Activated naive CD8-positive, alpha-beta T cell treated with anti-CD3 and anti-CD28 coated beads for 36 hours (primary cell): ENCODE measurements at places on chromosomes 16 and 17. TPM values are rescaled to one million over a fixed set of nuclear protein-coding genes. Genes with fewer than 3 reads are reported as not detected.

MYOCD gene
- not detected for total RNA-seq

ZNF18 gene
- 8.1 TPM for total RNA-seq

DNA sequence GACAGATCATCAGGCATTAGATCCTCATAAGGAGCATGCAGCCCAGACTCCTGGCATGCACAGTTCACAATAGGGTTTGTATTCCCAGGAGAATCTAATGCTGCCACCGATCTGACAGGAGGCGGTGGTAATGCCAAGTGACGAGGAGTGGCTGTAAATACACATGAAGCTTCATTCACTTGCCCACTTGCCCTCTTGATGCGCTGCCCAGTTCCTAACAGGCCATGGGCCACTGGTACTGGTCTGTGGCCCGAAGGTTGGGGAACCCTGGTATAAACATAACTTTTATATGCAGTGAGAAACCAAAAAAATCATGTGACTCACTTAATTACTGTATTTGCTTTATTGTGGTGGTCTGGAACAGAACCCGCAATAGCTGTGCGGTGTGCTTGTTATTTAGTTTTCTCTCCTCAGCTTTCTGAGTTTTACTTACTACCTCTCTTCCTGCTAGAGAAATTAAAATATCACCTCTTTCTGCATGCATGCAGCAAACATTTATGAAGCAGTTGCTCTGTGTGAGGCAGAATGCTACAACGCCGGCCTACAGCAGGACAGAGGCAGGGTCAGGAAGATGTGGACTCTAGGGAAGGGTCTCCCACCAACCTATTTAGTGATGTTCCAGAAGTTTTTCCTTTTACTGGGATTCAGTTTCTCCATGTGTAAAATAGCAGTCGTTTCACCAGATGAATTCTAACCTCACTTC lies 151.3 kb downstream of the MAF start:
- H3K27ac ChIP-seq, result no peak overlapping the region
- DNase-seq, result no peak
- H3K4me1 ChIP-seq, result no peaks in the 10 kb centered on the region
- H3K27me3 ChIP-seq, result peaks cover 8% of the 10 kb centered on the region
- no peaks in the 10 kb centered on the region for H3K36me3 ChIP-seq

DNA sequence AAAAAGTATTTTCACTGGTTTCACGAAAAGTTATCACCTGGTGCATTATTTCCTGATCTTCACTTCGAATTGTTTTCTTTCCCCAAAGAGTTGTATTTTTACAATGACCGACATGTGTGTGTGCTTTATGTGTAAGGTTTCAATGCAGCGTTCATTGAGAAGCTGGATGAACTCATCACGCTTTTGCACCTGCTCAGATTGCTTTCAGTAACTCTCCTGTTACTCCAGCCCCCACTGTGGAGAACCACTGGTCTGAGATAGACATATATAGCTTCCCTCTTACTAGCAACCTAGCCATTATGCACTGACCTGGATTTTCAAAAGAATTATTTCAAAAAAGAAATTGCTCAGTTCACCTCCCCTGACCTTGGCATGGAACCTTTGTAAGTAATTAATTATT lies 178.3 kb upstream of the CHMP6 start:
- peaks cover 35% of the 10 kb centered on the region for H3K36me3 ChIP-seq
- H3K4me3 ChIP-seq, result no peak overlapping the region
- H3K27ac ChIP-seq, result no peak overlapping the region
- no peak for DNase-seq
- H3K4me1 ChIP-seq, result peaks cover 30% of the 10 kb centered on the region

TNFRSF17 gene
- total RNA-seq, result not detected

GRCh38 chr16:87583453-87584131 lies 18.7 kb upstream of the JPH3 start:
- H3K27me3 ChIP-seq, result peaks cover 76% of the 10 kb centered on the region
- no peaks in the 10 kb centered on the region for H3K36me3 ChIP-seq
- no peak overlapping the region for H3K27ac ChIP-seq

GRCh38 chr16:66874079-66874775 lies 6.1 kb upstream of the PDP2 start:
- peaks cover 46% of the 10 kb centered on the region for H3K4me1 ChIP-seq
- H3K36me3 ChIP-seq, result peaks cover 16% of the 10 kb centered on the region
- H3K27ac ChIP-seq, result peak overlapping the region; percentile 86

- H3K4me1 ChIP-seq, result peaks cover 2% of the 10 kb centered on the region
- H3K27me3 ChIP-seq, result no peaks in the 10 kb centered on the region
- no peak overlapping the region for H3K27ac ChIP-seq
- no peak overlapping the region for H3K4me3 ChIP-seq
Measured at GRCh38 chr17:27782791-27783206, 17.5 kb downstream of the NOS2 start.

- H3K4me3 ChIP-seq, result peak overlapping the region; percentile 73
- peaks cover 44% of the 10 kb centered on the region for H3K27me3 ChIP-seq
- no peak overlapping the region for H3K27ac ChIP-seq
- H3K36me3 ChIP-seq, result no peaks in the 10 kb centered on the region
- DNase-seq, result peak; percentile 49
Measured at GRCh38 chr17:48011405-48012150, 26.0 kb downstream of the COPZ2 start.

- no peak overlapping the region for H3K4me3 ChIP-seq
- peaks cover 11% of the 10 kb centered on the region for H3K4me1 ChIP-seq
- H3K36me3 ChIP-seq, result peaks cover 2% of the 10 kb centered on the region
Measured at GRCh38 chr16:19115148-19116021, 1.6 kb downstream of the ITPRIPL2 start.

ZNF385C gene
- 0.92 TPM for total RNA-seq

- H3K27ac ChIP-seq, result no peak overlapping the region
- no peak overlapping the region for H3K4me3 ChIP-seq
- no peak for DNase-seq
Measured at GRCh38 chr17:39194089-39194984, 3.1 kb downstream of the CACNB1 start.

GRCh38 chr17:17684906-17685774 lies 3.9 kb downstream of the RAI1 start:
- H3K4me1 ChIP-seq, result peaks cover 47% of the 10 kb centered on the region
- peak overlapping the region; percentile 3 for H3K27ac ChIP-seq
- DNase-seq, result no peak

- H3K4me3 ChIP-seq, result no peak overlapping the region
- peaks cover 20% of the 10 kb centered on the region for H3K27me3 ChIP-seq
- no peak for DNase-seq
- H3K27ac ChIP-seq, result no peak overlapping the region
Measured at GRCh38 chr17:64775701-64776570, 113.8 kb upstream of the SMURF2 start.

- no peak overlapping the region for H3K27ac ChIP-seq
- no peaks in the 10 kb centered on the region for H3K36me3 ChIP-seq
- peaks cover 33% of the 10 kb centered on the region for H3K27me3 ChIP-seq
- H3K4me1 ChIP-seq, result no peaks in the 10 kb centered on the region
Measured at GRCh38 chr16:24504472-24505345, 34.7 kb upstream of the RBBP6 start.

GRCh38 chr16:30894540-30895368 lies 877 bp upstream of the BCL7C start:
- no peaks in the 10 kb centered on the region for H3K27me3 ChIP-seq
- H3K4me3 ChIP-seq, result peak overlapping the region; percentile 73
- H3K4me1 ChIP-seq, result peaks cover 33% of the 10 kb centered on the region
- peaks cover 1% of the 10 kb centered on the region for H3K36me3 ChIP-seq
- DNase-seq, result no peak

DNA sequence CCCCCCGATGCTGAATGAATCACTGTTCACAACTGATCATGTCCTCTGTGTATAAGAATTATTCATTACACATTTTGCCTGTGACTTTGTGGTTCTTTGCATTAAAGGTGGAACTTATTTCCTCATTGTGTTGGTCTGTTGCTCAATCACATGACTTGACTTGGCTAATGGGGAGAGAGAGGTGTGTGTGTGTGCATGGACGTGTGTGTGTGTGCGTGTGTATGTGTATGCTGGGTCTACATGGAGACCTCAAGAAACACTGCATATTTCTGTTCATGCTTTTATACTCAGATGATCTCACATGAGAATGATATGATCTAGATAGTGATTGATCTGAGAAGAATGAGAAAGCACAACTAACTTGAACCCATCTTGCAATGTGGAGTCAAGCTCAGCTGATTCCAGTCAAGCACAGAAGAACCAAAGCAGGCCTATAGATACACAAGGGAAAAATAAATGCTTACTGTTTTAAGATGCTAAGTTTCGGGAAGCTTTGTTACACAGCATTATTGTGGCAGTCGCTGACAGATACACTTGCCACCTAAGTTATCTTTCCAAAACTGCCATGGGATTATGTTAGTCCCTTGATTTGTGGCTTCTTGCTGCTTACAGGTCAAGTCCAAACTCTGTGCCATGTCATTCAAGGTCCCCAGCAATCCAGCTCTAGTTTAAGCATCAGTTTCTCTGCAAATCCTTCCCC lies 167.9 kb upstream of the ZFHX3 start:
- no peak for DNase-seq
- H3K27ac ChIP-seq, result no peak overlapping the region
- no peaks in the 10 kb centered on the region for H3K36me3 ChIP-seq
- no peak overlapping the region for H3K4me3 ChIP-seq

MYCBPAP gene
- total RNA-seq, result 1.1 TPM

DNA sequence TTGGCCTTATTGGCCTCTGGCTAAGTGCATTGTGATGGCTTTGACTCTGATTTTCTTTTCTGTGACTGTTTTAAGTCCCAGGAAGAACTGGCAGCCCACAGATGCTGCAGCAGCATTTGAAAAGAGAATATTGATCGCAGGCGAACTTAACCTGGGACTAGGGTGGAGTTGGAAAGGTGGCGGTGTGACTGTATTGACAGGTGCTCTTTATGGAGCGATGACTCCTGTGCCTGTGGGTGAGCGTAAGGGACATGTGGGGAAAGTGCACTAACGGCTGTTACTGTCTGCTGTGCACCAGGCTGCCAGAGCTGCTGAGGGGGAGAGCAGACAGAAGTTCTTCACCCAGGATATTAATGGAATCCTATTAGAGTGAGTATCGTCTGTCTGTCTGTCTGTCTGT lies 21.3 kb downstream of the UBN1 start:
- H3K27me3 ChIP-seq, result no peaks in the 10 kb centered on the region
- H3K4me3 ChIP-seq, result no peak overlapping the region
- peaks cover 4% of the 10 kb centered on the region for H3K4me1 ChIP-seq
- H3K27ac ChIP-seq, result no peak overlapping the region
- no peak for DNase-seq

DNA sequence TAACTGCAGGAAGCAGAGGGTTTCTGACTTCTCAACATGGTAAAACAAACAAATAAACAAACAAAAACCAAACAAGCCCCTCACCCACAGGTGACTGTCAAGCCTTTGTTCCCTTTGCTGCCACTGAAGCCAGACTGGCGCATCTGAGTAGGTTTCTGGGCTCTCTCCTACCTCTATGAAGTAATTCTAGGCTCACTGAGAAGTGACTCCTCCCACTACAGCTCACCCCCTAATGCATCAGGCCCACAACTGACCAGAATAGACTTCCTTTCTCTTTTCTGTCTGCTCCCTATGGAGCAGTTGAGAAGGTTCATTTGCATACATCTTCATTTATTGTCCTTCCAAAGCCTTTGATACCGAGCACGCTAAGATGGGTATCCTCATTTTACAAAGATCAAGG lies 77.0 kb upstream of the CCL2 start:
- H3K27me3 ChIP-seq, result peaks cover 13% of the 10 kb centered on the region
- H3K4me1 ChIP-seq, result no peaks in the 10 kb centered on the region
- DNase-seq, result no peak
- H3K36me3 ChIP-seq, result no peaks in the 10 kb centered on the region
- H3K4me3 ChIP-seq, result no peak overlapping the region

DNA sequence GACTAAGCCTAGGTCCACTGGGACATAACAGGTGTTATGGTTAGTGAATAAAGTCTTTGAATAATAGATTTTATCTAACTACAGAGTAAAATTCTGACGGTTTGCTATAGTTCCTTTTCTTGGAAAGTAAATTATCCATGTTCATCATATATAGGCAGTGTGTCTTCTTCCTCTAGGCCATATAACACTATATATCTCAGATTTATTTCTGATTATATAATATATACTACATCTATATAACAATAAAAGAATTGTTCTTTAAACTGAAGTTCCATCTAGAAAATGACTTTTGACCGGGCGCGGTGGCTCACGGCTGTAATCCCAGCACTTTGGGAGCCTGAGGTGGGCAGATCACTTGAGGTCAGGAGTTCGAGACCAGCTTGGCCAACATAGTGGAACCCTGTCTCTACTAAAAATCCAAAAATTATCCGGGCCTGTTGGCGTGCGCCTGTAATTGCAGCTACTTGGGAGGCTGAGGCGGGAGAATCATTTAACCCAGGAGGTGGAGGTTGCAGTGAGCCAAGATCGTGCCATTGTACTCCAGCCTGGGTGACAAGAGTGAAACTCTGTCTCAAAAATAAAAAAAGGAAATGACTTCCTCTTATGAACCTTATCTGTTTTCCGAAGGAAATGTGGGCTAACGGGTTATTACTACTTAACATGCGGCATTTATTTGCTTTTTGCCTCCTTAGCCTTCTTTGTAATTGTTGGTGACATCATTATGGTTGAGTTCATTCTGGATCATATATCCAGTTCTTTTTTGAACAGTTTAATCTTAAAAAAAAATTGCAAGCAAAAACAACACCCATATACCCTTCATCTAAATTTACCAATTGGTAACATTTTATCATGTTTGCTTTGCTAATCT lies 29.2 kb downstream of the NOL11 start:
- H3K4me3 ChIP-seq, result no peak overlapping the region
- peaks cover 3% of the 10 kb centered on the region for H3K4me1 ChIP-seq
- DNase-seq, result no peak
- H3K27me3 ChIP-seq, result no peaks in the 10 kb centered on the region

- no peaks in the 10 kb centered on the region for H3K4me1 ChIP-seq
- peaks cover 27% of the 10 kb centered on the region for H3K27me3 ChIP-seq
- no peak for DNase-seq
- H3K4me3 ChIP-seq, result no peak within 1 kb of the TSS
- no peaks in the 10 kb centered on the region for H3K36me3 ChIP-seq
Measured at GRCh38 chr16:66918803-66919568, at the start of gene CDH16. Gene CDH16, minus strand, starts transcription at chr16:66918885. Its CDS starts 820 bp downstream, at chr16:66918065.

DNA sequence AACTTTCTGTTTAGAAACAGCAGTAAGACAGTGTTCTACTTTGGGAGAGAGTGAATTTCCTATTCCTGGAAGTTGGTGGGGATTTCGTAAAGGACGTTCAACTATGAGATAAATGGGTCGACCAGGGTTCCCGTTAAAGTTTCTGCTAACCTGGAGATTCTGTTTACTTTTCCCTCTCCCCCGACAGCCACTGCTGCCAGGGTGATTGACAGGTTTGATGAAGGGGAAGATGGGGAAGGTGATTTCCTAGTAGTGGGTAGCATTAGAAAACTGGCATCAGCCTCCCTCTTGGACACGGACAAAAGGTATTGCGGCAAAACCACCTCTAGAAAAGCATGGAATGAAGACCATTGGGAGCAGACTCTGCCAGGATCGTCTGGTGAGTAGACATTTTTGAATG lies 1.3 kb downstream of the AATF start:
- H3K36me3 ChIP-seq, result peaks cover 48% of the 10 kb centered on the region
- H3K4me1 ChIP-seq, result peaks cover 58% of the 10 kb centered on the region
- no peak for DNase-seq

- no peak overlapping the region for H3K4me3 ChIP-seq
- peaks cover 10% of the 10 kb centered on the region for H3K4me1 ChIP-seq
- H3K36me3 ChIP-seq, result no peaks in the 10 kb centered on the region
- no peak overlapping the region for H3K27ac ChIP-seq
Measured at GRCh38 chr16:81597079-81597658, 152.6 kb downstream of the CMIP start.

GRCh38 chr17:74215342-74215727 lies 2.0 kb downstream of the TTYH2 start:
- H3K27ac ChIP-seq, result no peak overlapping the region
- no peaks in the 10 kb centered on the region for H3K27me3 ChIP-seq
- H3K4me1 ChIP-seq, result peaks cover 27% of the 10 kb centered on the region
- no peak overlapping the region for H3K4me3 ChIP-seq

- peaks cover 14% of the 10 kb centered on the region for H3K27me3 ChIP-seq
- H3K27ac ChIP-seq, result no peak overlapping the region
- H3K36me3 ChIP-seq, result peaks cover 5% of the 10 kb centered on the region
- DNase-seq, result no peak
- H3K4me1 ChIP-seq, result no peaks in the 10 kb centered on the region
Measured at GRCh38 chr17:45930420-45930951, 36.1 kb downstream of the MAPT start.

KRTAP3-2 gene
- total RNA-seq, result not detected

SDR42E1 gene
- 12.5 TPM for total RNA-seq
